NCI-H1048 (cell line): ENCODE measurements at places on chromosomes 4 and X.

DNA sequence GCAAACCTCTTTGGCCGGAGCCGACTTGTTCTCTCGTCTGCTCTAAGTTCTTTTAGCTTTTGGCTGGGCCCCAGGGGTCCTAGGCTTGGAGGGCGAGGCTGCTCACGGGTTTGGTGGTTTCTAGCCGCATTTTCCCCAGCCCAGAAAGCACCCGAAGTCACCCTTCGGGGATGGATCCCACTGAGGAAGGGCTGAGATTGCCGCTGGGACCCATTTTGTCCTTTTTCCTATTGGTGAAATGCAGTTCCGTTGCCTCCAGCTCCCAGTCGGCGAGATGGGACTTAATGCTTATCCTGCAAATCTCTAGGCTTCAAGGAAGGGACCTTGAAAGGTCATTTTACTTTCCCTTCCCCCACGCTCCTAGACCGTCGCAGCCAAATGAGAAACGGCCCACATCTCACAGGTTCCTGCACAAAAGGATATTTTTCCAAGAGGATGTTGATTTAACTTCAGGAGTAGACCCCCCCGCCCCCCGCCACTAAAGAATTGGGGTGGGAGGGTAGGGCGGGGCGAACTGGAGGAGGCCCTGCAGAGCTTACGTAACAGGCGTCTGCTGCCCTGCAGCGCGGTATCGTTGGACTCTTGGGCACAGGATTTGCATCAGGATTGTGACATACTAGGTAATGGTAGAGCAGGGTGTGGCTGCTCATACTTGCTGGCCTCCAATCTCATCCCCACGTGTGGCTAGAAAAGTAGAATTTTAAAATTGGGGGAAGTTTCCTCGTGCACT lies 564 bp downstream of the PGK1 start:
- DNase-seq, result no peak

GRCh38 chr4:154230091-154230490 lies 261.5 kb downstream of the DCHS2 start:
- no peak for DNase-seq

- no peak for DNase-seq
These were observed at the start of gene USP51 for GRCh38 chrX:55489314-55490009. Gene USP51, minus strand, starts transcription at chrX:55489848. Its CDS starts 909 bp downstream, at chrX:55488939.

DNA sequence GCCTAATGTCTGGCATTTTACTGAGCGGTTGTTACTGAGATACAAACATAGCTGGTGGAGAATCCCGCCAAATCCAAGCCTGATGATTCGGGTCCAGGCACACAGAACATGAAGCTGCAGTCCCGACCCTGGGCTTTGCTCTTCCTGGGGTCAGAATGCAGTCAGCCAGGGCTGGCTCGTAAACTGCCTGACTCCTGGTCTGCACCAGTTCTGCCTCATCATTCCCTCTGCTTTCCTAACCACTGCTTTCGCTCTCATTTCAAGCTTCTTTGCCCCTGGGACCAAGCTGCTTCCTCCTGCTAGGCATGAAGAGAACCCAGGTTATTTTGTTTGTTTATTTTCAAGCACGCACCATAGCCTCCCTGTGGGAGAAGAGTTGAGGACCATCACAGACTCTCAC lies 39.3 kb downstream of the GATB start:
- no peak for DNase-seq

GRCh38 chrX:69163936-69164741 lies 1.1 kb downstream of the PJA1 start:
- DNase-seq, result no peak

DNA sequence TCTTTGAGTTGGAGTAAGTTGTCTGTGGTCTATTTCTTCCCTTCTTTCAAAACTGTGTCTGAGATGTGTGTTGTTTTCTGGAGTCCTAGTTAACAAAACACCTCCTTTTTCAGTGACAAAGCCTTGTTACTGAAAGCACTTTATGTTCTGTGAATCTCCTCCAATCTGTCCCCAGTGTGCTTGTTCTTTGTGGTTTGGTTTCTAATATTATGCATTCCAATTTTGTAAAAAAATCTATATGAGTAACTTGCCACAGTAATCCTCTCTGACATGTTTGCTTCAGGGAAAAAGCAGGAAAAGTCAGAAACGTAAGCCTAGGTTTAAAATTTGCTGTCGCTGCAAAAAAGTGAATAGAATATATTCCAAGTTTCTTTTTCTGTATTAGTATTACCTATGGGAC lies 12.4 kb downstream of the PRRG1 start:
- DNase-seq, result no peak

- DNase-seq, result no peak
These were observed 4.9 kb upstream of the UGT2B10 start for GRCh38 chr4:68810919-68811318.

GRCh38 chr4:51858605-51859202 lies 15.8 kb downstream of the DCUN1D4 start:
- DNase-seq, result no peak

GRCh38 chr4:136121426-136121825 lies 1410.9 kb downstream of the PCDH18 start:
- no peak for DNase-seq

- DNase-seq, result no peak
These were observed 75.0 kb downstream of the FAM13A start for GRCh38 chr4:88981993-88982392.

GRCh38 chr4:148240241-148240640 lies 202.0 kb downstream of the NR3C2 start:
- no peak for DNase-seq

- no peak for DNase-seq
These were observed 297.2 kb upstream of the LDB2 start for GRCh38 chr4:17195461-17196275.

DNA sequence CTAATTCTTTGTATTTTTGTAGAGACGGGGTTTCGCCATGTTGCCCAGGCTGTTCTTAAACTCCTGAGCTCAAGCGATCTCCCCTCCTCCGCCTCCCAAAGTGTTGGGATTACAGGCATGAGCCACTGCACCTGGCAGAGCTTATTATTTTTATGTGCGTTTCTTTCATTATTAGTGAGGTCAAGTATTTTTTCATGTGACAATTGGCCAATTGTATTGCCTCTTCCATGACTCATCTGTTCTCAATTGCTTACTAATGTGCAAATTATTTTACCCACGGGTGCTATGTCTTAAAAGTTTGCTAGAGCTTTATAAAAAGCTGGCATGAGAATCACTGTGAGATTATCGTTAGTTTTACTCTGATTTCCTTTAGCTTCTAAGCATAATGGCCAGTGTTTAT lies 13.0 kb upstream of the ARX start:
- DNase-seq, result no peak

- no peak for DNase-seq
These were observed 77.9 kb downstream of the TBL1X start for GRCh38 chrX:9542761-9543111.

- no peak for DNase-seq
These were observed 429.6 kb downstream of the RAB28 start for GRCh38 chr4:13054420-13054970.

DNA sequence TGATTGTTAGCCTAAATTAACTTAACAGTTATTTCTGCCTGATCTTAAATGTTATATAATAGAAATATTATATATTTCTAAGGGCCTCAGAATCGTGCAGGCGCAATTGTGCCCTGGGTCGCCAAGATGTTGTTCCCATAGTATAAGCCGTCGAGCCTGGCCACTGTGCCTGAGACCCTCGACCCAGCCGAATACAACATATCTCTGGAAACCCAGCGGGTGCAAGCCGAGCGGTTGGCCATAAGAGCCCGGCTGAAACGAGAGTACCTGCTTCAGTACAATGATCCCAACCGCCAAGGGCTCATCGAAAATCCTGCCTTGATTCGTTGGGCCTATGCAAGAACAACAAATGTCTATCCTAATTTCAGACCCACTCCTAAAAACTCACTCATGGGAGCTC lies 549.8 kb downstream of the KCTD8 start:
- DNase-seq, result no peak

- DNase-seq, result no peak
These were observed 54.6 kb downstream of the PROM1 start for GRCh38 chr4:16029262-16029661.

DNA sequence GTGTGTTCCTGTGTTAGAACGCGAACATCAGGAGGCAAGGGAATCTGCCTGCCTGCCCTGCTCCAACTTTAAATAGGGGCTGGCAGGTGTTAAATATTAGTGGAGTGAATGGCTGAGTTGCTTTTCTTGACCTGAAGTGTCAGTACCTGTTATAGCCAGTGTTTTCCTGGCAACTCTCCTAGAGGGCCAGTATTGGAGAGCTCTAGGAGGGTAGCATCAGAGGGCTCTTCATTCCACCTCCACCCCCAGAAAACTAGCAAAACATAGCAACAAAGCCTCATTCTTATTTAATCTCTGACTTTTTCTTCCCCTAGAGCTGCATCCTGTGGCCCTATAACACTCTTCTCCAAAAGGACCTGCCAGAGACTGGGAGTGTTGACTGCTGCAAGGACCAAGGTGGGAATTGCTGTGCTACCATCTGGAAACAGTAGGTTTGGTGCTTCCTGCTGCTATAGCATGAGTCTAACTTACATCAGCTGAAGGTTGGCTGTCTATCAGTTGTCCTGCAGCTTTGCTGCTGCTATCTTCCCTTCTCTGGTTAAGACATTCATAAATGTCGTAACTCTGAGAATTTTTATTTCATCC lies 33.5 kb downstream of the SGMS2 start:
- DNase-seq, result no peak

DNA sequence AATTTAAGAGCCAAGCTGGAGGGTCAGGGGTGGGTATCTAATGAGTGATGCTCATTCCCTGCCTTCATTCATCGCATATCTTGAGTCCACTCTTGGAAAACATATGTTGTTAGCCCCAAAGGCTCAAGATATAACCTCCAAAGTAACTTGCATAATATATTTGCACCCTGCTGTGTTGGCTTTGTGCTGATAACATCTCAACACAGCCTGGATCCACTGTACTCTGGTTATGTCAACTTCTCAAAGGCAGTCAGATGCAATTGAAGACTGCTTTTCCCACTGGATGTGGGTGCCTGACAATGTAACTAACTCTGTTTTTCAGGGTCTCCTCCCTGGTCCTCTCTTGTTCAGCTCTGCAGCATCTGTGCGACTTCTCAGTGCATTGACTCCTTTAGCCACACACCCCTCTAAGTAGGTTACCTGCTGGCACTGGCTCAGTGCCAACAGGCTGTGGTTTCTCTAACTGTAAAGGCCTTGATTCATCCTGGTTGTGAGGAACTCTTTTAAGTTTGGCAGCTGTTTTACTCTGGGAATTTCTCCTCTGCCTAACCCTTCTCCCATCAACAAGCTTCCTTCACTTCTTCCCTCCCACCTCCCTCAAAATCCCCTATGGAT lies 28.1 kb downstream of the SLC16A2 start:
- no peak for DNase-seq

DNA sequence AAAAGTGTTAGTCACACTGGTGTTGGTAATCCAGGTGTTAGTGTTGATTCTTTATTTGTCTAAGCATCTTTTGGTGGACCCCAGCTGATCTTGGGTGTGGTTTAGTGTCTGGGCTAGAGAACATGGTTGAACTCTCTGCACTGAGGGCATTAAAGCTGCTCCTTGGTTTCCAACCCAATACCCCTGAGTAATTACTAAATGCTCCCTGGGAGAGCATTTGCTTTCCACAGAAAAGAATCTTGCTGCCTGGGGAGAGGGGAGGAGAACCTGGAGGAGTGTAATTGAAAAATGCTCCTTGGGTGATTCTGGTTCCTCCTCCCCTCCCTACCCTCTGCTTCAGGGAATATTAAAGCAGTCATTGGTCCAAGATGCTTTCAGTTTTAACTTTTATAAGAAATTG lies 3.1 kb downstream of the GUCY1B1 start:
- DNase-seq, result no peak

- no peak for DNase-seq
These were observed 157.0 kb upstream of the MAP3K15 start for GRCh38 chrX:19672222-19672812.

GRCh38 chr4:7868436-7868775 lies 71.3 kb downstream of the AFAP1 start:
- DNase-seq, result no peak

GRCh38 chr4:98642991-98643426 lies 15.4 kb downstream of the TSPAN5 start:
- no peak for DNase-seq

GRCh38 chr4:4720646-4721045 lies 138.8 kb upstream of the MSX1 start:
- DNase-seq, result no peak

GRCh38 chr4:2367626-2368025 lies 50.8 kb downstream of the ZFYVE28 start:
- DNase-seq, result no peak

GRCh38 chr4:1237981-1238675 lies 10.8 kb downstream of the CTBP1 start:
- no peak for DNase-seq

- no peak for DNase-seq
These were observed 10.8 kb downstream of the HNRNPDL start for GRCh38 chr4:82419451-82419850.

- DNase-seq, result no peak
These were observed 19.5 kb upstream of the CNKSR2 start for GRCh38 chrX:21354725-21355124.

GRCh38 chrX:103688946-103689345 lies 2.4 kb upstream of the MORF4L2 start:
- no peak for DNase-seq

GRCh38 chr4:80360900-80361299 lies 25.4 kb downstream of the CFAP299 start:
- no peak for DNase-seq

GRCh38 chrX:22139822-22140221 lies 107.7 kb downstream of the PHEX start:
- no peak for DNase-seq

DNA sequence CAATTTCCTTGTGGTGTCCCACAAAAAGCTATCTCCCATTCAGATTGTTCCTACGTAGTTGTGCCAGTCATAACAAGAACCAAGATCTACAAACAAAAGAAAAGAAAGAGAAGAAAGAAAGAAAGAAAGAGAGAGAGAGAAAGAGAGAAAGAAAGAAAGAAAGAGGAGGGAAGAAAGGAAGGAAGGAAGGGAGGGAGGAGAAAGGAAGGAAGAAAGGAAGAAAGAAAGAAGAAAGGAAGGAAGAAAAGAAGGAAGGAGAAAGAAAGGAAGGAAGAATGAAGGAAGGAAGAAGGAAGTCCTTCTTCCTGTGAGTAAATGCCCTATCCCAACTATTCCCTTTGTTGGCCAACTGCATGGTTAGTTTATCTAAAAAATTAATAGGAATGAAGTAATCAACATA lies 366.0 kb downstream of the DHRSX start:
- no peak for DNase-seq

DNA sequence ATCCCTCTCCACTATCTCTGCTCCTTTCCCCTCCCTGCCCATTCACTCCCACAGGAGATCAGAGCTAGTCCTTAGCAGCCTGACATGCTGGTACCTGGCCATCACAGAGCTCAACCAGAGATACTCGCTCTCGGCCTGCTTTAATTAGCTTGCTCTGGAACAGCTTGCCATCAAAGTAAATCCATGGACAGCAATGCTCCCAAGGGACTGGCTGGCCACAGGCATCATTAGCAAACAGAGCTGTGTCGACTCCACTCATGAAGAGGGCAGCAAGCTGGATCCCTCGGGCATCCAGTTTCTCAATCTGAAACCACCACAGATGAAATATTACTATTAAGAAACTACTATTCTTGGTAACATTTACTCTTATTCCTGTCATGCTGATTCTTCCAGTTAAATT lies 43.4 kb upstream of the PHF8 start:
- DNase-seq, result no peak

- no peak for DNase-seq
These were observed 11.3 kb downstream of the PNCK start for GRCh38 chrX:153662266-153662665.
